NCI-H2171 (cell line): ENCODE measurements at places on chromosomes 3 and 15.

GRCh38 chr3:48367201-48367600 lies 4.8 kb upstream of the FBXW12 start:
- peak; percentile 68 for DNase-seq

DNA sequence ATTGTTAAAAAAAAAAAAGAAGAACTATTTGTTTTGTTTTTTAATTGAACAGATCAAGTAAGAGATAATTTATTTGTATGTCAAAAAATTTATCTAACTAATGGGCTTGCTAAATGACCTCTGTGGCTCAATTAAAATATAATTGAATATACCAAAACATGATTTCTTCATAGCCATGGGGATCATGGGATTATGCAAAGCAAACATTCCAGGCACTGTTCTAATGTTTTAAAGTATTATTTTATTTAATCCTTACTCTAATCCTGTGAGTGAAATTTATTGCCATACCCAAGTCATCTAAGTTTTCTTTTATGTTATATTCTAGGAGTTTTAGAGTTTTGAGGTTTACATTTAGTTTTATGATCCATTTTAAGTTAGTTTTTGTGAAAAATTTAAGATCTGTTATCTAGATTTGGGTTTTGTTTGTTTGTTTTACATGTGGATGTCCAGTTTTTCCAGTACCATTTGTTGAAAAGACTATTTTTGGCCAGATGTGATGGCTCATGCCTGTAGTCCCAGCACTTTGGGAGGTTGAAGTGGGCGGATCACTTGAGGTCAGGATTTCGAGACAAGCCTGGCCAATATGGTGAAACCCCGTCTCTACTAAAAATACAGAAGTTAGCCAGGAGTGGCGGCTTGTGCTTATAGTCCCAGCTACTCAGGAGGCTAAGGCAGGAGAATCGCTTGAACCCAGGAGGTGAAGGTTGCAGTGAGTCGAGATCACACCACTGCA lies 52.3 kb upstream of the CNOT10 start:
- DNase-seq, result no peak

DNA sequence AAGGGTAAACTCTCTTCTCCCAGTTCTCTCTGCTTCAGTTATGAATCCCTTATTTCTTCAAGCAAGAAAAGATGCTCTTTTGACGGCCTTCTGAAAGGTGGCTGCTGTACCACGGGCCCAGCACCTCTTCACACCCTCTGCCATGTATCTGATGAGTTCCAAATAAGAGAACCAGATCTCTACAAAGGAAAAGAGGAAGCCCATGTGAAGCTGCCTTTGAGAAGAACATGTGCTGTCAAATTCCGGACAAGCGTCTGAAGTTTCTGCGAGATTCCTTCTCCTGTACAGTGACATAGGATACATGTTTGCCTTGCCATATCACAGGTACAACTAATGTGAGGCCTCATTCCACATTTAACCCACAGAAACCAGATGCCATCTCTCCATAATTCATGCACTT lies 59.2 kb downstream of the SH3BP5 start:
- DNase-seq, result no peak

DNA sequence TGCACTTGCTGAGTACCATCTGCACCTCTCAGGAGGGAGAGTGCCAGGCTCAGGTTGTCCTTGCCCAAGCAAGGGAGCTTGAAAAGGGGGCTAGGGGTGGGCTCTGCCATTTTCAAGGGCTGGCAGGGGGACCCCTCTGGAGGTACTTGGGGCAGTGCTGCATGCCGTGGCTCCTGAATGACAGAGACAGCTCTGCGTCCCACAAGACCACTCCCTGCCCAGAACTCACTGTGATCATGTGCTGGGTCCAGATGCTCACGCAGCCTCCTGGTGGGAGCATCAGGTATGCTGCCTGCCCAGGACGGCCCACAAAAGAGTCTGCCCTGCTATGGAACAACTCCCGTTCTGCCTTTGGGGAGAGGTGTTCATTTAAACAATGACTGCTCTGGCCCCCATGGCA lies 165.2 kb downstream of the GOLGA6L4 start:
- DNase-seq, result no peak

DNA sequence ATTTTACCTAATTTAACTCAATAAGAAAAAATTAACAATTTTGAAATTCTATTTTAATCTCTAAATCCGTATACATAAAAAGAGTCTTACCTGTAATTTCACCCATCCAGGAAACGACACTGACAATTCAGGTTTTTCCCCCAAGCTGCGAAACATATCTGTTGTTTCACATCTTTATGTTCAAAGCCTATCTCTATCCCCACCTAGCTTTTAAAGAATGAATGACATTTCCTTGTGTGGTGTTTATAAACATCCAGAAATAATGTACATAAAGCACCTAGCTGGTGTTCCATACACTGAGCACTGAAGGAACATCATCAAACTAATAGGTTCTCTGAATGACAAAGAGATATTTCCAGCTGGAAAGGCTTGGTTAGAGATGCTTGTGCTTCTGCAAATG lies 867.8 kb downstream of the SQOR start:
- no peak for DNase-seq

DNA sequence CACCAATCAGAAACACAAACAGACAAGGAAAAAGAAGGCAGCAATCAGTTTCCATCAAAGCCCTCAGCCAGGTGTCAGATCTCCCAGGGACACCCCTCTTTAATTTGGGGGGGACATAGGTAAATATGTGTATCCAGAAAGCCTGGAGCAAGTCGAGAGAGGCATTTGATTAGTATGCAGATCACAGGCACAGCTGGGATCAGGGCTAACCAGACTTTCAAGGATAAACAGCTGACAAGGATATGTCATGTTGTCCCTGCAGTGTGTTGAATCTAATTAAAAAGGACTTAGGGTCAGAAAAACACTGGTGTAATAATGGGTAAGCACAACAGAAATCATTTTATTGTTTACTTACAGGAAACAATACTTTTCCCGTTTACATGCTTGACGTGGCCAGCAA lies 30.2 kb downstream of the NSMCE3 start:
- no peak for DNase-seq

GRCh38 chr3:179184826-179185225 lies 36.7 kb downstream of the PIK3CA start:
- no peak for DNase-seq

GRCh38 chr15:89293012-89293411 lies 41.6 kb downstream of the POLG start:
- DNase-seq, result no peak

DNA sequence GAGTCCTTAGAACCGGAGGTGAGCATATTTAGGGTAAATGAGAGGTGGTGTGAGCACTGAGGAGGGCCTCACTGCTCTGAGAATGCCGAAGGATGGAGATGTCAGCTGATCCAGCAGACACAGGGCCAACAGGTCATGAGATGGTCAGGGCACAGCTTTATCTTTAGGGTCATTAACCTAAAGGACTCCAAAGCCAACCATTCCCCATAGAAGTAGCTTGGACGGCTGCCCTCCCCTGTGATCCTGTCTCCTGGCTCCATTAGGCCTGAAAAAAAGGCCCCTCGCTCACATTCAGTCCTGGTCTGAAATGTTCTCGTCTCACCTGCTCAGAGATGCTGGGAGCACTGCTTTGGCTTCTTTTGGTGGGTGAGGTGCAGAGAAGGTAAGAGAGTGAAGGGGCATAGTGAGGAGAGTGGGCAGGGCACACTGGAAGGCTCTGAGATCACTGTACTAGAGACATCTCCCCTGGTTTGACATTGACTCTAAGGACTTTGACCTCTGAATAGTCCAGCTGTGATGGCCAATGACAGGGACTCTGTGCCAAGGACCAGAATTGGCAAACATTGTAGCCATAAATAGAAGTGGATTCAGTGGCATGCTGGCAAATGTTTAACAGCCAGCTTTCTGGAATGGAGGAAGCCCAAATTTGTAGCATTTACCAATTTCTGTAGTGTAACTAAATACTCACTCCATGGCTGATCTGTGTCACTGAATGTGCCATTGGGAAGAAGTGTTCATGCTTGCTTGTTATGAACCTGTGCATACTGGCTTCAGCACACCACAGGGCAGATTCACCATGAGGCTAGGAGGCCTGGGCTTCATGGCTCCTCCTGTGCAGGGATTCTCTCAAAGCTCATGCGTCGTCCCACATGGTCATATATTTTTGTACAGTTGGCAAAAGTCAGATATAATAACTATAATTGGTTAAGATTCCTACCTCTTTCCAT lies 76.2 kb upstream of the MRPS22 start:
- no peak for DNase-seq

- DNase-seq, result peak; percentile 86
Measured at GRCh38 chr3:195150181-195151118, 120.5 kb downstream of the XXYLT1 start.

- no peak for DNase-seq
Measured at GRCh38 chr3:133547432-133548041, 25.9 kb upstream of the CDV3 start.

GRCh38 chr3:25423780-25424588 lies 4.1 kb upstream of the RARB start:
- no peak for DNase-seq

- DNase-seq, result no peak
Measured at GRCh38 chr3:64049832-64050231, 26.5 kb upstream of the PSMD6 start.

- no peak for DNase-seq
Measured at GRCh38 chr3:124787476-124788195, 57.4 kb downstream of the UMPS start.

DNA sequence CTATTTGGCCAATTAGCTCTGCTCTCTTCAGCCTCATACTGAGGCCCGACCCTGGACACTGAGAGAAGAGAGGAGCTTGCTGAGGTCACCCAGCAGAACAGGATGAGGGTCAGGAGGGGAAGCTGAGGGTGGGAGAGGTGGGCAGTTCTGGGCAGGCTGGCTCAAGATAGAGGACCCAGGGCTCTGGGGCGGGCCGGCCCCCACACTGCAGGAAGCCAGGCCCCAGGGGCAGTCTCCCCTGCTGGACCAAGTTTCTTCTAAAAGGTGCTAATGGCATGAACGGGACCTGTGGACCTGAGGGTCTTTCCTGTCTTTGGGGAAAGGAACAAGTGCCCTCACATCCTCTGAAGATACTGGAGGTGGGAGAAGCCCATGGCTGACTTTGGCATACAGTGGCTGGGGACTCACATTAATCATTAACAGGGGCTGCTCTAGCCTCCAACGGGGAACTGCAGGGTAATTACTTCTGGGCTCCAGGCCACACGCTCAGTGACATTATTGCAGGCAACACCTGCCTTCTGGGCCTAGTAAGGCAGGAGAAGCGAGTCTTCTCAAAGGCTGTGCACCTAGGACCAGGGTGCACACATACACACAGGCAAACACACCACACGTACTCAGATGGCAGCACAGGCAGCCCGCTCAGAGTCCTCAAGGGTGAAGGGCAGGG lies 10.6 kb downstream of the HCN4 start:
- DNase-seq, result no peak

GRCh38 chr15:73601451-73602445 lies 31.4 kb downstream of the NPTN start:
- DNase-seq, result peak; percentile 73

DNA sequence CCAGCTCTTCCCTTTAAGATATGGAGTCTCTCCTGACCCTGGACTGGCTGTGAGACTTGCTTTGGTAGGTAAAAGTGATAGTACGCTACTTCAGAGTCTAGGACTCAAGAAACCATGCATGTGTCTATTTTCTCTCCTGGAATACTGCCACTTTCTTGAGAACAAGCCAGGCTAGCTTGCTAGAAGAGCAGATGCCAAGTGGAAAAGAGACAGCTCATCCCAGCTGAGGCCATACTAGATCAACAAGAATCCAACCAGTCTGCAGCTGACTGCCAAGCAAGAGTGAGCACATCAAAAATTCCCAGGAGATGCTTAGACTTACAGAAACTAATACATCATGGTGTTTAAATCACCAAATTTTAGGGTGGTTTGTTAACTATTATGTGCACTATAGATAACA lies 208.3 kb upstream of the RBMS3 start:
- DNase-seq, result peak; percentile 10

GRCh38 chr3:14283092-14283812 lies 104.6 kb downstream of the LSM3 start:
- no peak for DNase-seq

DNA sequence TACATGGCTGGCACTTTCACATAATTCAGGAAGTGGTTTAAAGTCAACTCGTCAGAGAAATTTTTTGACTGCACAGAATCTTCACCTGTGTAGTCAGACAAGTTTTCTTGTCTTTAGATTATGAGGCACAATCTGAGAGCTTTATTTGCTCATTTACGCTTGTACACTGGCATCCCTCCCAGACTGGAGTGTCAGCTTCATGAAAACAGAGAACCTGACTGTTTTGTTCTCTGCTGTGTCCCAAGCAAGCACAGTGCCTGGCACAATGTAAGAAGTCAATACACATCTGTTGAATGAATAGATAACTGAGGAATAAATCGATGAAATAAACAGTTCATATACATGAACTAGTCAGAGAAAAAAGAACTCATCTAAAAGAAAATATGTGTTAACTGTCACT lies 846.1 kb upstream of the CFAP20DC start:
- no peak for DNase-seq

GRCh38 chr15:40762919-40763800 lies 708 bp upstream of the GCHFR start:
- DNase-seq, result no peak

DNA sequence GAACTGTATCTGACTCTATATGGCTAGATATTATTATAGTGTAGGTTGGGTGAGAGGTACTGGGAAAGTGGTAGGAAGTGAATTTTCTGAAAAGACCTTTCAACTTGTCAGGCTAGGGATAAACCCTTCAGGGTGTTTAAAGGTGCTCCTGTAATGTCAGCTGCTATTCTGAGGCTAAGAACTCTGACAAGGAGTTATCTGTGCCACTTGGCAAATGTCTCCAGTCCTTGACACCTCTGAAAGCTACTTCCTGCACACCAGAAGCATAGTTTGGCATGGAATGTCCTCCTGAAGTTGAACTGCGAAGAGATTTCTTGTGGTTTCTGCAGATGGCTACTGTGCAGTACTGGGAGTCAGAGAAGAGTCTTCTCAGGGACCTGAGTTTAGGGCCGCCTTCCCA lies 194.3 kb downstream of the CDIN1 start:
- DNase-seq, result no peak

DNA sequence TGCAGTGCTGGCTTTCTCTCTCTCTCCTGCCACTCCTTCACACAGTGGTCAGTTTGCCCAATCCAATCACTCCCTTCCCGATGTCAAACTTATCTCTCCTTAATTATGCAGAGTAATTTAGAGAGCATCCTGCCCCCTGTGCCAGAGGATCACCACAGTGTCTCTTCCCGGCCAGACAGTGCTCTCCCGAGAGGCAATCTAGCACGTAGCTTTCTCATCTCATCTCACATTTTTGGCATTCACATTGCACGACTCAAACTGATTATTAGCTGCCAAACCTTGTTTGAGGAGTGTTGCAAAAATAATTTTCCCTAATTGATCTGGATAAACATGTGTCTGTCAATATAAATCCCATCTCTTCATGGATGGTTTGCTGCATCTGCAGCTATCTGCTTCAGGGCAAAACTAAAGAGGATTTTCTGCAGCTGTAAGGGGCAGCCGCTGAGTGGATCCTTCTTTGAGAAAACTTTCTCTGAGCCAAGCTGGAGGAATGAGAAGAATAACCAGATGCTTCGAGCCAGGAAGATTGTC lies 37.8 kb downstream of the SSUH2 start:
- no peak for DNase-seq
